Frontal cortex (tissue), 4 donors: ENCODE measurements at places on chromosomes 5 and 9. TPM values are rescaled to one million over a fixed set of nuclear protein-coding genes. Genes with fewer than 3 reads are reported as not detected.

Gene RPS23
- 4,680 TPM for total RNA-seq

Gene RIOK2
- total RNA-seq = 20.8 TPM

Gene LCN15
- not detected for total RNA-seq

Gene DNAH5
- total RNA-seq = 3.7 TPM

Gene EGFLAM
- 2.9 TPM for total RNA-seq
